ENCODE measurements at places on chromosomes 11 and 22. TPM values are rescaled to one million over a fixed set of nuclear protein-coding genes. Genes with fewer than 3 reads are reported as not detected.
A peak's percentile ranks its signal among the peaks of the same experiment; 100 is the strongest.

DNA sequence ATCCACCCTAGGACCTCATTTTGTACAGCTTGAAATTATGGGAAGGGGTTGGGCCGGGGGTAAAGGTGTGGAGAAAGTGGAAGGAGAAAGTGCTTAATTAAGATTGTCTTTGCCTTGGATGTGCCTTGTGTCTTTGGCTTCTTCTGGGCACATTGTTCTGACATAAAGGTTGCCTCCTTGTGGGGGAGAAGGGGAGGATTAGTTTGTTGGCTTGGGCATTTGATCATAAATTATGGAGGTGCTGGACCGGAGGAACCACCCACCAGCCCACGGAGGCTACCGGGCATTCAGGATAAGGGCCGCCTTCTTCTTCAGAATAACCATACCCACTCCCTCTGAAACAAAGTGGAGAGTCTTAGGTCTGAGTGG, 1.3 kb downstream of the PAFAH1B2 start:
- peak; percentile 6 for DNase-seq

DNA sequence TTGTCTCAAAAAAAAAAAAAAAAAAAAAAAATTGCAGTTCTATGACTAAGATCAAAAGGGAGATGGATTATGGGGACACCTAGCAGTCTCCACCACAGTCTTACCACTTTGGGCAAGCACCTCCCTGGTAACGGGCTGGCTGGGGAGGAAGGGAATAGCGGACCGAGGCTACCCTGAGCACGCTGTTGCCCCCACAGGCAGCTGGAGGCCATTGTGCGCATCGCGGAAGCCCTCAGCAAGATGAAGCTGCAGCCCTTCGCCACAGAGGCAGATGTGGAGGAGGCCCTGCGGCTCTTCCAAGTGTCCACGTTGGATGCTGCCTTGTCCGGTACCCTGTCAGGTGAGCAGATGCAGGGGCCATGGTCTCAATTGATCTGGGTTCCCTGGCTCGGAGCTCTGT, 21.2 kb downstream of the MCM5 start:
- DNase-seq = no peak

CCDC81 gene
- total RNA-seq = not detected

- DNase-seq = no peak
Observed at GRCh38 chr11:24521601-24522000, 24.7 kb downstream of the LUZP2 start.

GRCh38 chr11:6297831-6298230, 22.5 kb downstream of the CAVIN3 start:
- no peak for DNase-seq

DNA sequence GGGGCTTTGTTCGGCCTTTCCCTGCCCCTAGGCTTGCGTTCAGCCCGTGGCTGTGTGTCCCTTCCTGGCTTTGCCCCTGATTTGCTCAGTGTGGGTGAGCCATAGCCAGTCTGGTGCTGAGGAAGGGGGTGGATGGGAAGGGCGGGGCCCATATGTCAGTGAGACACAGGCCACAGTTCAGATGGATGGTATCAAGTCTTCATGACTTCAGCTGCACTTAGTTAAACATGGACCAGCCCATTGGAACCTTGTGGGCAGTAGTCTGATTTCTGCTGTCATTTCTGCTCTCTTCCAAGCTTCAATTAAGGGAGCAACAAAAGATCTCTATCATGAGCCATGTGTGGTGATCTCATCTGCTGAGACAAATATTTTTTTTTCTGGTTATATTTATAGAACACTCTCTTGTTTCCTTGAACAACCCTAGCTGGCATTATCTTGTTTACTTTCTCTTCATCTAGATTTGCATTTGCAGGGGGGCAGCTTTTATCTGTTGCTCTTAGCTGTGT, 21.6 kb upstream of the PEX26 start:
- peak; percentile 83 for DNase-seq

XBP1 gene
- total RNA-seq = 245 TPM

Measured in MG63 (cell line).